ENCODE measurements at places on chromosomes 12 and 14.

DNA sequence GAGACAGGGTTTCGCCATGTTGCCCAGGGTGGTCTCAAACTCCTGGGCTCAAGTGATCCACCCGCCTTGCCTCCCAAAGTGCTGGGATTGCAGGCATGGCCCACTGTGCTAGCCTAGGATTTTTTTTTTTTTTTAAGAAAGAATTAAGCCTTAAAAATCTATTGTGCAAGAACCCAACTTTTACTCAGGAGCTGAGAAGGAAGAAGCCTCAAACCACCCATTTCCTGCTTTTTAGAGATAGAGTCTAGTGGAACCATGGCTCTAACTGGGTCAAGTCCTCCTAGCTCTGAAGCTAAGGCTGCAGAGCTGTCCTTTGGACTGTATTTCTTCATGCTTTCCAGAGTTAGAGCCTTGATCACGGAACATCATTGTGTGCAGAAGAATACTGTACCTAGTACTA, 1.3 kb upstream of the TSFM start:
- DNase-seq = no peak

DNA sequence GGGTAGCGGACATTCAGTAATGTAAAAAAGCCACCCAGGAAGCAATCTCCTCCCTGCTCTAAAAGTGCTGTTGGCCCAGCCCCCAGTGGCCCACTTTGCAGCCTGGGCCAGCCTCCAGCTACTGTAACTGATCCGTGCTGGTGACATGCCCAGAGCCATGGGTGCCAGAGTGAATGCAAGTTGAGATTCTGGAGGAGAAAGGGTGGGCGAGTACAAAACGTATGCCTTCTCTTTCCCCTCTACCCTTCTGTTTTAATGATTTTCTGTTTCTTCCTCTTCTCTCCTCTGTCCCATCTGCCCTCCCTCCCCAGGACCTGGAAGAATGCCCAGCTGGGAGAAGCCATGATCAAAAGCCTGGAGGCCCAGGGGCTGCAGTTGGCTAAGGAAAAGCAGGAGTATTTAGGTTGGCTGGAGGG, 16.9 kb downstream of the PLEKHD1 start:
- no peak for DNase-seq

DNA sequence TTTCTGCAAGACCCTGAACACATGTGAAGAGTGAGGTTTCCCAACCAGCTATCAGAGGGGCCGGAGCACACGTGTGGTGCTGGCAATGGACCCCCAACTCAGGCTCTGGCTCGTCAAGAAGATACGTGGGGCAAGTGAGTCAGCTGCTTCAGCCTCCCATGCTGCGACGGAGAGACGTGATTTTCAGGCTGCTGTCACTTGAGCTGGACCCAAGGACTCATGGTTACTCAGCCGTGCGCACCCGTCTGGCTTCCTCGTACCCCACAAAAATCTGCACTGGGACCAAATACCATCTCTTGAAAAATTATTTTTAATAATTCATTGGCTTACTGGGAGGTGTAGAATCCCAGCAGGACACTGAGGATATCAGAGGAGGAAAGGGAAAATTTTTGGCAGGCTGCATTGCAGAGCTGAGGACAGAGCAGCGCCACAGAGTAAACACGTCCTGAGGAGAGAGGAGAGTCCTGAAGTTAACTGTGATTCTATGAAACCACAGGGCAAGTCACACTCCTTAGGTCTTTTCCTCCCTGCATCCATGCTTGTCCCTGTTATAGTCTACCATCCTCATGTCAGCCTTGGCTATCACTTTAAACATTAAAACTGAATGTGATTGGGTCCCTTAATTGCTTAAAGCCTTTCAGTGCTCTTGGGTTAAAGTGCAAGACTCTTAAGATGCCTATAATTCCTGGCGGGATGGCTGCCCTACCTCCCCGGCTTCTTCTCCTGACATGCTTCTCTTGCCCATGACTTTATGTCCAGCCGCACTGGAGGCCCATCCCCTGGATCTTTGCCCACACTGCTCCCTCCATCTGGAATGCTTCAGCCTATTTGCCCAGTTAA, 95.3 kb upstream of the SLC35F4 start:
- no peak for DNase-seq

DNA sequence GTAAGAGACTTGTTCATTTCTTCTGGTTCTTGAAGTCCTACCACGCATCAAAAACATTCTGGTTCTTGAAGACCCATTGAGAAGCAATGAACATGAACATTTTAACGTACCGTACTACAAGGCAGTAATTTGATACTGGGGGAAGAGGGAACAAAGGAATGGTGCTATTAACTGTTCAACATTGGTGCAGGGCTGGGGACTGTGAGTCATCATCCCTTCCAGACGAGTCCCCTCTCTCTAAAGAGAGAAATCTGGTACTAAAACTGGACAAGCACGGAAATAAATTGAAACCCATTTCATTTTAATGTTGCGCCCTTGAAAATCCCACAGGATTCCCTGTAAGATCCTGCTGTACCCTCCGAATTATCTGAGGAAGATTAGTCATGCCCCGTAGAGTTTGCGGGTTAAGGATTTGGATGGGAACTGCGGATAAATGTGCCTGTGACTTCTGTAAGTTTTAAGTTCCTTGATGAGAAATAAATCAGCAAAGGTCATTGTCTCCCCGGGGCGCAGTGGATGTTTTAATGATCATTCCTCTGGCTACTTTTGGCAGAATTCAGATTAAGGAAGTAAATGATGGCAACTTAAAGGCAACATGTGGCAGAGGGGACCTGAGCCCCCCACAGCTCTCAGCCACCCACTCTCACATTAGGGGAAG, 78.6 kb downstream of the KCNK13 start:
- DNase-seq = no peak

- peak; percentile 8 for DNase-seq
Observed at GRCh38 chr12:96719660-96720362, 187.2 kb upstream of the NEDD1 start.

DNA sequence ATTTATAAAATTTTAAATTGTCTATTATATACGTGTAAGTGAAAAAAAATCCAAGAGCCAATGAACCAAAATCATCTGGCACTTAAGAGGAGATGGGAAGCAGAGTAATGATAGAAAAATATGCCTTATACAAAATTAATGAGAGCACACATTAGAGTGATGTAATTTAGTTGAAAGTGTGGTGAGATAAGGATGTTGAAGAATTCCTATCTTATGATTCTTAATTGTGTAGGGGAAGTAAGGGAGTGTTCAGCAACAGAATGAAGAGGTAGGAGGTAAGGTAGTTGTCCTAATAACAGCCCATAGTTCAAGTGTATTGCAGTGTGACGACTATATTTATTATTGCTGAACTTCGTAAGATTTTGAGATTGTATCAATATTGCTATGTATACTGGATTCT, 843.4 kb upstream of the FLRT2 start:
- no peak for DNase-seq

DNA sequence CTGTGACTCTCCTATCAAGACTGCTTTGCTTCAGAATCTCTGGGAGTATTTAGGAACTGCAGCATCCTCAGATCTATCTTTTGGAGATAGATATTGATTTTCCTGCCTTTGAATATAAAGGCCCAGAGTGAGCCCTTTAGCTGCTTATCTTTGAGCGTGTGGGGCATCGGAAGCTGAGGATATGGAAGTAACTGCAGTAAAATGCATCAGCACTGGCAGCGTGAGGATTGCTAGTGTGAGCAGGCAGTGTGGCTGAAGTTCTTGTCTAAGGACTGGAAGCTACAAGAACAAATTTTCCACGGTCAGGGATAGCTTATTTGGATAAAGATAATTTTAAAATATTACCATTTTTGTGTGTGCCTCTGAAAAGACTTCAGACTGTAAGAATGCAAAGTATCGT, 474.7 kb downstream of the NPAS3 start:
- no peak for DNase-seq

- no peak for DNase-seq
Observed at GRCh38 chr14:93937519-93937918, 10.4 kb downstream of the FAM181A start.

DNA sequence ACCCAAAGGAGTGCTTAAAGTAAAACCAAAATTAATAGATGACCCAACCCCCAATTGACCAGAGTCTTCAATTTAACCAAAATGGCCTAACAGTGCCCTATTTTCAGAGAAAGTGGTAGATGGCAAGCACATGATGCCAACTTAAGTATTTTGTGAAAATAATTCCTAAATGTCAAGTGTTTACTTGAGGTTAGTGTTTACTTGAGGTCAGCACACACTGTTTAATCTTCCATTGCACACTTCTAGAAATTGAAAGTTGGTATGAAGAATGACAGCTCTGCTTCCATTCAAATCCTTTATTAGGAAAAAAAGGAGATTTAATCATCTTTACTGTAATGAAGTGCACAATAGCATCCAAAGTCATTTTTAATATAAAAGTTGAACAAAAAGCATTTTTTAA, 25.9 kb upstream of the CAND1 start:
- DNase-seq = no peak

DNA sequence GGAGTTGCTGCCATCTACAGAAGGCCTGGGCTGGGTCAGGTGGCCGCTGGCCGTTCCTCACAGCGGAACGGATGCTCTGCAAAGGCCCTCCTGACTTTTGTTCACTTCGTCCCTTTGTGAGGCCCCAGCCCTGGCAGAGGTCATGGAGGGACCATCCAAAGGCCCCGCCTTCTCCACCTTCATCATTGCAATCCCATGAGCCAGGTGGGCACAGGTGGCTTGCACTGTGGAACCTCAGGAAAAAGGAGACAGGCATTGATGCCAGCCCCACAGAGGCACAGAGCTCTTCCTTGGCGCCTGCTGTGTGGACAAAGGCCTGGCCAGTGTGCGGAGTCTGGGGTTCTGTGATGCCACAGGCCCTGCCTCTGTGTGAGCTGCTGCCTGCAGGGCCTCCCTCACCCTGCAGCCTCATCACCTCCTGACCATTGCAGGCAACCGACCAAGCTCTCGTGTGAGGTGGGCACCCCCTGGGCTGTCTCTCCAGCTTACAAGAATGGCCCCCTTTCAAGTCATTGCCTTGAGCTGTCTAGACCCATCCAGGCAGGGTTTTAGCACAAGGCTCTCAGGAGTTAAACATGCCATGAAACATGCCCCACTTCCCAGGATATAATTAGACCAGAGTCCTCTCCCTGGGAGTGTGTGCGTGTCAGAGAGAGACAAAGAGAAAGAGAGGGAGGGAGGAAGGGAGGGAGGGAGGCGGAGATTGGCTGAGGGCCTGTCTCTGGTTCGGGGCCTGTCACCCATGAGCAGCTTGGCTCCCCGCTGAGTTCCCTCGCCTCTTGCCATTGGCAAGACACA, 19.3 kb downstream of the NFKBIA start:
- DNase-seq = no peak

DNA sequence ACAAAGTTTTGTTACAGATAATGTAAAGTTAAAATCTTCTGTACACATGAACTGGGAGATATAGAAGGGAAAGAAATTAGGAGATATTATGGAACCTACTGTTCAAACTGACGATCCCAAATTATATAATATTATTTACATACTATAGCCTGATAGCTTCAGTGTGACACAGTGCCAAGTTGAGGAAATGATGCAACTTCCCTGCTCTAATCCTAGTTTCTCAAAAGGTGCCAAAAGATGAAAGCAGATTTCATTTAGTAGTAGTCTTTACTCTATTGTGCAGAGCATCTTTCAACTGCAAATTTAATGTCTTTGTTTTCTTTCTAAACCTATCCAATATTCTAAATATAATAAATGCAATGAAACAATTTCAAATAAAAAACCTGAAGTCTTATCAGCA, 46.9 kb downstream of the COCH start:
- no peak for DNase-seq

DNA sequence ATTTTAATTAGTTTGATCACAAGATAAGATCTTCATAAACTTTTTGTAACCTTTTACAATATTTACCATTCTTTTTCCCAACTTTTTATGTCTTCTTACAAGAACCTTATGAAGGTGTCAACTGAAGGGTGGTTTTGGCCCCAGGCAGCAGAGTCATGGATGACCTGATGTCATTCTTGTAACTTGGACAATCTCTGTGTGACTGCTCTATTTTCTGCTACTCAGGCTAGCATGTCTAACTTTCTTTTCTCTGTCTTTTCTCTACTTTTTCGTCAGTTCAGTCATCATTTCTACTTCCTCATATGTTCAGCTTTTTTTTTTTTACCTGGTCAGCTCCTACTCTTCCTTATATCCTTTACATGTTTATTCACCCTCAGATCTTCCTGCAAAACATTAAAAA, 150.7 kb upstream of the PTPRQ start:
- DNase-seq = no peak

DNA sequence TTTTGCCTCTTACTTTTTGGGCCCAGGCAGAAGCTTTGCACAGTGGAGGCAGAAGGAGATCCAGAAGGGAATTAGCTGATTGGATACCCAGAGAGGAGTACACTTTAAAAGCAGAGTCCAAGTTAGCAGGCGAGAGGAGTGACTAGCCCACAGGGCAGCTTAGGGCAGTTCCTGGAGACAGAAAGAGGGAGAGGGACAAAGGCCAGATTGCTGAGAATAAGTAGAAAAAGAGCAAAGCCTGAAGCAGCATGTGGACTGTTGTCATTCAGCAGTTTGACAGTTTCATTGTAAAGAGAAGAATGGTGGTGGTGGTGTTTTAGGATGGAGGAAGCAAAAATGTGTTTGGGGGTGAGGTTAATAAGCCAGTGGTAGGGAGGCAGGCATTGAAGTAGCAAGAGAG, 95.1 kb downstream of the PELI2 start:
- DNase-seq = no peak

DNA sequence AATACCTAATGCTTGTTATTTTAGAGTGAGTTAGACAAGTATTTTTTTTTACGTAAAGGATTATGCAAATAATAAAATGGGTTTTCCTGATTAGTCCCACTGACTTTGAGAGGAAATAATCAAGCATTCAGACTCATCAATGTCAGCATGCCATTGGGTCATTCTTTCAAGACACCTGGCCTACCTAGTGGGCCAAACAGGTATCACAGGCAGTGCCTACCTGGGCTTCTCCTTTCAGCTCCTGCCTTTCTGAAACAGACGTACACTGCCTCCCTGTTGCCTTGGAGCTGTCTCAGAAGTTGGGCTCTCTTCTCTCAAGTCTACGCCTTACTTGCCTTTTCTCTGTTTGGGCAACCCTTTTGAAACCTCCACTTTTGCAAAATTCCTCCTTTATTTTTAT, 545.6 kb downstream of the SNAPC1 start:
- DNase-seq = no peak

All from KG1 (cell line).